Lung (tissue), 17 donors: ENCODE measurements at places on chromosomes 3 and 15. TPM values are rescaled to one million over a fixed set of nuclear protein-coding genes. Genes with fewer than 3 reads are reported as not detected.
A peak's percentile ranks its signal among the peaks of the same experiment; 100 is the strongest.

GRCh38 chr3:190009614-190010013, 111.1 kb downstream of the P3H2 start:
- DNase-seq: no peak

GRCh38 chr3:16929311-16929710, 44.6 kb downstream of the PLCL2 start:
- no peak for DNase-seq

DNA sequence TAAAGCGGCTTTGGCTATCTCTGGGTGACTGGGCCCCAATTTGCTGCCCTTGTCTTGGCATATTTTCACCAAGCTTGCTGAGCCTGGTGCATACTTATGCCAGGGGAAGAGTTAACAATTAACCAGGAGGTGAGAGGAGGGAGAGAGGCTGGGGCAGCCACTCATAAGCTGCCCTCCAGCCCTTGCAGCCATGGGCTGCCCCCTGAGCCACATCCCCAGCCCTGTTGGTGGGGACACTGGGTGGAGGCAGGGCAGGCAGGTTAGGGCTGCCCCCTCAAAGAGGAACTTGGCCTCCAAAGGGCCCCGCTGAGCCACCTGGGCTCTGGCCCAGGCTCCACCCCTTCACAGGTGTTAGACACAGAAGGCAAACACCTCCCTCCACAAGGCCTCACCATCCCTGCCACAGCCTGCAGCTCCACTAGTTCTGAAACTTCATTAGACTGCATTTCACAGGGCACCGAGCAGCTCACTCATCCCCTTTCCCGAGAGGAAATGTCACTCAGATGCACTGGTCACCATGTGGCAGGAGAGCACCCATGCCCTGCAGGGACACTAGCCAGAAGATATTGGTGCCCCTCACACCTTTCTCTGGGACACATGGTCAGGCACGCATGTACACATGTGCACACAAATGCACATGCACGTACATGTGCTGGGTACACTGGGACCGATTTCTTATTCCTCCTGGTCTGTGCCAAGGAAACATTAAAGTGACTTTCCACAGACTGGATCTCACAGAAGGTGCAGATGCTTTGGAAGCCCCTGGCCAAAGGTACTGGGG, 20.2 kb downstream of the AMOTL2 start:
- DNase-seq: peak; percentile 55

- DNase-seq: no peak
These were observed 14.8 kb upstream of the RBP2 start for GRCh38 chr3:139491027-139491700.

DNA sequence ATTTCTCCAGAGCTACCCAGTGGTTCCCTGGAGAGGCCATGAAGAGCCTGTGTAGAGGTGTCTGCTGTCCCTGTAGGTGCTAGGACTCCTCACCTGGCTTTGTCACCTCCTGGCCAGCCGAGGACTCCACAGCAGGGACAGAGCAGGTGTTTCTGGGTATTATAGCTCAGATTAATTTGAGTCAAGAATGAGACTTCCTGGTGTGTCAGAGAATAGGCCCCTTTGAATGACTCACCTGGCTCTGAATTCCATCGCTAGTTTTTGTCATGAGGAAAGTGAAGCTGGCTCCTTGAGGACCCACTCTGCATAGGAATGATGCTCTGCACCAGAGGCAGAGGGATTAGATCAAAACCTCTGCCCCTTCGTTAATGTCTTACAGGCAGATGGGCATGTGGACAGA, 167.5 kb upstream of the TOPAZ1 start:
- no peak for DNase-seq

Gene C2CD4A
- 0.67 TPM for total RNA-seq

GRCh38 chr3:155690921-155691320, 54.0 kb downstream of the PLCH1 start:
- DNase-seq: no peak

Gene FOXL2NB
- not detected for total RNA-seq

GRCh38 chr3:156761007-156761406, 65.1 kb upstream of the LEKR1 start:
- DNase-seq: no peak

Gene MEGF11
- total RNA-seq: 0.82 TPM

Gene HTR3E
- not detected for total RNA-seq

DNA sequence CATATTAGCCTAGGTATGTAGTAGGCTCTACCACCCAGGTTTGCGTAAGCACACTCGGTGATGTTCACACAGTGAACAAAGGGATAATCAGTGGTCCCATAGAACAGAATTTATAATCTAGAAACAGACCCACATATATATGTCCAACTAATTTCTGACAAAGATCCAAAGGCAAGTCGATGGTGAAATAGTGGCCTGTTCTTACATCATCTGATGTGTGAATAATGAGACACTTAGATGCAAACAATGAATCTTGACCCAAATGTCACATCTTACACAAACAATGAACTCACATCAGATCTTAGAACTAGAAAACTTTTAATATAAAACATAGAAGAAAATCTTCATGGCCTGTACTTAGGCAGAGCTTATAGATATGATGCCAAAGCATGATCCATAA, 17.6 kb upstream of the TM2D3 start:
- DNase-seq: no peak

- DNase-seq: no peak
These were observed 249.3 kb upstream of the VEPH1 start for GRCh38 chr3:157752554-157752953.

GRCh38 chr15:60961541-60962485, 267.3 kb downstream of the RORA start:
- peak; percentile 83 for DNase-seq

GRCh38 chr3:159964166-159964973, 24.3 kb upstream of the IL12A start:
- DNase-seq: no peak

- no peak for DNase-seq
These were observed 800 bp downstream of the EPHA3 start for GRCh38 chr3:89108291-89108550.

Gene ZBED2
- 9.5 TPM for total RNA-seq

DNA sequence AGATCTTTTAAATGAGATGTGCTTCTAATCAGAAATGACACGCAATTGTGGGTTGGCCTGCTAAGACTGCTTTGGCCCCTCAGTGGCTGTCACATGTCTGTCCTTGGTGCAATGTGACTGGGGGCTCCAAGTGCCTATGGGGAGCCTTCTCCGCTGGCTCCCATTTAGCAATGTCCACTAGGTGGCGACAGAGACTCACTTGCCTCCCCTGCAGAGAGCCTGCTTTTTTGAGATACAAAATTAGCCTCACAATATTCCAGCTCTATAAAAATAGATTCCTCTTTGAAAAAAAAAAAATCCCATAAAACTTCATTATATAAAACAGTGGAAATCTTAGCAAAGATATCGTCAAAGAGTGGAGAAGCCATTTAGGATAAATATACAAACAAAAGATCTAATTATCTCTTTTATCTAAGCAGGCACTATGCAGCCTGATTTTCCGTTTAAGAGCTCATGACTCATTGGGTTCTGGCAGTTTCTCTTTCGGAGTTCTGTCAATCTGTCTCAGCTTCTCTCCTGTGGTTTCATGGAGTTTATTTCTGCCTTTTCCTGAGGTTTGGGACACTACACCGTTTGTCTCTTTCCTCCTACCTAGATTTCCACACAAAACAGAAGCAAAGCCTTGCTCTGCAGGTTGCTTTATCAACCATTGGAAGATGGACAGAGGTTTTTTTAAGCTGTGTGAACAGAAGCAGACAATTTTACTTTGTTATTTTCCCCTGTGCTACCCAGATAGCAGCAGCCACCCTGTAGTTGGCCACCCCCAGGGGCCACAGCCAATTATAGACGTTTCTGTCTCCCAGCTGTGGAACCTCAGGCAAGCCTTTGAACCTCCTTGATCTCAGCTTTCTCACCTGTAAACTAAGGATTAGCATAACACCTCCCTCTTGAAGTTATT, 68.4 kb upstream of the TNFAIP8L3 start:
- DNase-seq: peak; percentile 74

DNA sequence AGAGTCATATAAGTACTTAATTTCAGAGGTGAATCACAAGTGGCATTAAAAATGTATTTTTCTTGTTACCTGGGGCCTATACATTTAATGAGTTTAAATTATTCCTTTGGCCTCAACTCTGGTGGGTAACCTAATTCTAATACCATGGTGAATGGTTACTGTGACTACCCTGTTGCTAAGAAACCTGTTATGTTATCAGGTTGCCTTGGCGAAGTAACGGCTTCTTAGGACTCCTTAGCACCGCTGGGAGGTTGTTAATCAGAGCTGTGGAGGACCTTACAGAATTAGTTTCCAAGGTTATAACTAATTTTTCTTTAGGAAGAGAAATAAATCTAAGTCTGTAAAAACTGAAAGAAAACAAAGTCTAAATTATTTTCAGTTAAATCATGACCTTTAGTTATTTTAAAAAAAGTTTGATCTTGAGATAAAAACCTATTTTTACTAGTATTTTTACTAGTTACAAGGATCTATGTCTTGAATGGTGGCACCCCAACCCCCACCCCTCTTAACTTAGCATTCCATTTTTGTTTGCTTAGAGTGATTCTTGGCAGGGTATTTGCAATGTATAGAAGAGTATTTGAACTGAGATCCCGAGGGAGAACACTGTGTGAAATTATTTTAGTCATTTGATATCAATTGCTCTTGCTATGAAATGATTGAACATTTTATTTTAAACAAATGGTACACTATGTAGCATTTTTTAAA, 155.5 kb downstream of the FNDC3B start:
- no peak for DNase-seq

DNA sequence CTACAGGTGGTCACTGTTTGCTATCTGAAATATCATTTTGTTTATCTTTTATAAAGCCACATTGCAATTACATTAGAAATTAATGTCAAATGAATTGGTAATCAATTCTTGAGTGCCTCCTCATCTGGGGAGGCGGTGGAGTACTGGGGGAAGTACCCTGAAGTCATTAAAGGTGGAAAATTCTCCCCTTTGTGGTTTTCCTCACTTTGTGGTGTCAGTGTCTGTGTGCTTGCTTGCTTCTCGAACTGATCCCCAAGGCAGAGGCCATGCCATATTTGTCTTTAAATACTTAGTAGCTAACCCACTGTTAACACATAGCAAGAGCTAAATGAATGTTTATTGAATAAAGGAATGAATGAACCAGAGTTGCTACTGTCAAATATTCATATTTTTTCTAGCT, 40.5 kb upstream of the CCK start:
- DNase-seq: no peak

Gene LRRN1
- 2.2 TPM for total RNA-seq

DNA sequence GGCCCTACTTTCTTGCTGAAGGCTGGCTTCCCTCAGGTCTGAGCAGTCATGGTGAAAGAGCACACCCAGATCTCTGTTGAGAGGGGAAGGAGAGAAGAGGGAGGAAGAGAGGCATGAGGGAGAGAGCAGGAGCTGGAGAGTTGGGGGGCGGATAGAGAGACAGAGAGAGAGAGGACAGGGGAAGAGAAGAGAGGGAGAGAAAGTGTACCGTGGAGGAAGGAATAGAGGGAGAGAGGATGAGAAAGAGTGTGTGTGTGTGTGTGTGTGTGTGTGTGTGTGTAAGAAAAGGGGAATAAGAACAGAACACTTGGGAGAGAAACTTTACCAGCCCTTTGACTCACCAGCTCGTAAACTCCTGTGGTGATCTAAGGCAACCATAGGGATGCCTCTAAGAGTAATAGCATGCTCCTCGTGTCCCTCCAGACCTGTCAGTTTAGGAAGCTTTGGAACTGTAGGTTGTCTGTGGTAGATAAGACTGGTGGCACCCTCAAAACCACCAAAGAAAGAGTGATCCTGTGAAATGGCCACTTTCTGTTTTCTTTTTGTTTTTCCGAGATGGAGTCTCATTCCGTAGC, 18.2 kb downstream of the ZNF592 start:
- DNase-seq: no peak

GRCh38 chr15:83109532-83109931, 2.1 kb downstream of the TM6SF1 start:
- DNase-seq: no peak

- peak; percentile 23 for DNase-seq
These were observed 7.1 kb downstream of the COL8A1 start for GRCh38 chr3:99645277-99646106.

DNA sequence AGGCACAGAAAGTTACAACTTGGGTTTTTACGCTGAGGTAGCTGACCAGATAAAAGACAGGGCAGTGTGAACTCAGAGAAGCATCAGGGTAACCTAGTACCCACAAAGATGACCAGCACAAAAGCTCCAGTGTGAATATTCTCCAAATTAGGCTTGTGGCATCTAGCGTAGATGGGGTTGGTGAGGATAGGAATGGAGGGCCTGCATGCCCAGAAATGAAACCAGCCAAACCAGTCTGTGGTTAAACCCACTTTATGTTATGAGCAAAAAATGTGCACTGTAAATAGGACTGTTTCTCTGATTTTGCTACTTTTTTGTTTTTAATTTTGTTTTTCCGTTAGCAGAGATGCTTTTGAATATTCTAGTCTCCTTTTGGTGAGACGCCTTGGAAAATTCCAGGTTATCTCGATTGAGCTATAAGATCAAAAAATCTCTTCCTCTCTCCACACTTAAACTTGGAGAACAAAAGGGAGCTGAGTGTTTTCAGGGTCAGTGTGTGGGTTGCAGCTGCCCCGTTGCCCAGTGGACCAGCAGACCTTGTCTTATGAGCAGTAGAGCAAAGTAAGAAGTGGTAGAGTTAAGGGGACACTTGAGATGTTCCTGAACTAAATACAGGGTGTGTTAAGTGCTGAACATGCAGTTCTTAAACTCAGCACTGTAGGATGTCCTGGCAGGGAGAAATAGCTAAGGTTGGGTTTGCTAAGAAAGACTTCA, 132.9 kb downstream of the C3orf38 start:
- peak; percentile 53 for DNase-seq
